ENCODE measurements at places on chromosomes 1 and 21.
A peak's percentile ranks its signal among the peaks of the same experiment; 100 is the strongest.

- no peak overlapping the region for H3K27ac ChIP-seq
- no peak for DNase-seq
- H3K4me3 ChIP-seq = no peak overlapping the region
- no peaks in the 10 kb centered on the region for H3K36me3 ChIP-seq
- H3K4me1 ChIP-seq = peaks cover 1% of the 10 kb centered on the region
- H3K27me3 ChIP-seq = no peaks in the 10 kb centered on the region
These were observed 10.8 kb downstream of the GRHL3 start for GRCh38 chr1:24329797-24330543.

DNA sequence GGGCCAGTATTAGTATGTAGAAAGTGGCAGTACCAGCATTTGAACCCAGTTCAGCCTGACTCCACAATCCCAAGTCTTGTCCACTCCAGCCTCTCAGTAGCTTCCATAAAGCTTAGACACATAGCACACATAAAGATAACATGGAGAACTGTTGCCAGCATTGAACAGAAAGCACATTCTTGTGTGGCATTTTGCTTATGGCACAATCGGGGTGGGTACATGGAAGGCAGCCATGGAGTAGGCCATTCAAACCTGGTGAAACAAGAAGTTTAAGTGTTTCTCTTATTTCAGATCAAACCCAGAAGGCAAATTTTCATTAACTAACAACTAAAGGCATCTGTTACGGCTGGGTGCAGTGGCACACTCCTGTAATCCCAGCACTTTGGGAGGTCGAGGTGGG is 102.7 kb downstream of the HIVEP3 start:
- no peaks in the 10 kb centered on the region for H3K27me3 ChIP-seq
- H3K4me1 ChIP-seq = no peaks in the 10 kb centered on the region
- no peak overlapping the region for H3K4me3 ChIP-seq
- H3K36me3 ChIP-seq = no peaks in the 10 kb centered on the region

DNA sequence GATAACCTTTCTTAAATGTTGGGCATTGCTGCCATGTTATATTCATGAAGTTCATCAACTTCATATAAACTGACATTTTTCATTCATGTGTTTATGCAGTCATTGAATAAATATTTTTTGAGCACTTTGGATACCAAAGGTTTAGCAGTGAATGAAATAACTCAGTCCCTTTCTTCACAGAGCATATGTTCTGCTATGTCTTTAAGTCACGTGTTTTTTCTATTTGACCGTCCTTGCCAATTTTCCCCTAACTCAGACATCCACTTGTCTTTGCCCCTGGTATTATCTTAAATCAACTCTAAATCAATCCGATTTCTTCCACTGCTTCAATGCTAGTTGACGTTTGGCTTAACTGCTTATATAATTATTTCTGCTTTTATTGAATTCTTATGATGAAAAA is 16.6 kb downstream of the ADARB1 start:
- no peak overlapping the region for H3K27ac ChIP-seq
- no peaks in the 10 kb centered on the region for H3K27me3 ChIP-seq
- no peak for DNase-seq
- H3K4me3 ChIP-seq = no peak overlapping the region

DNA sequence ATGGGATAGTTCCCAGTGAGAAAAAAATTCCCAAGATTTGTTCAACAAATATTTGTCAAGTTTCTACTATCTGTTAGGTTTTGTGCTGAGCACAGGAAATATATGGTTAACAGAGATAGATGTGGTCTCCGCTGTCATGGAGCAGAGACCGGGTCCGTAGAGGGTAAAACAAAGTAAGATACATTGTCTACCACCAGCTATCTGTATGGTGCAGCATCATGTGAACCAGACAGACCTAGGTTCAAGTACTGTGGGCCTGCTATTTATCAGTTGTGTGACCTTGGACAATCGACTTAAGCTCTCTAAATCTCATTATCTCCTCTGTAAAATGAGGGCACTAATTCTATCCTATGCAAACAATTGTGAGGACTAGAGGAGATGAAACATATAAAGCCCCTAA is 109.8 kb downstream of the DUSP10 start:
- peaks cover 7% of the 10 kb centered on the region for H3K4me1 ChIP-seq
- no peak overlapping the region for H3K4me3 ChIP-seq
- no peak overlapping the region for H3K27ac ChIP-seq
- peak; percentile 37 for DNase-seq

- H3K27ac ChIP-seq = no peak overlapping the region
- no peaks in the 10 kb centered on the region for H3K27me3 ChIP-seq
- no peak for DNase-seq
- H3K4me3 ChIP-seq = no peak overlapping the region
These were observed 15.1 kb downstream of the POU3F1 start for GRCh38 chr1:38031513-38031866.

- DNase-seq = peak; percentile 87
- H3K36me3 ChIP-seq = no peaks in the 10 kb centered on the region
- H3K4me1 ChIP-seq = peaks cover 7% of the 10 kb centered on the region
- no peak within 1 kb of the TSS for H3K27ac ChIP-seq
- no peak within 1 kb of the TSS for H3K4me3 ChIP-seq
These were observed at the start of gene C1orf210 for GRCh38 chr1:43285269-43285990. TSS of gene C1orf210 (minus strand) at chr1:43285581. CDS start at chr1:43283270, 2,311 bp downstream.

DNA sequence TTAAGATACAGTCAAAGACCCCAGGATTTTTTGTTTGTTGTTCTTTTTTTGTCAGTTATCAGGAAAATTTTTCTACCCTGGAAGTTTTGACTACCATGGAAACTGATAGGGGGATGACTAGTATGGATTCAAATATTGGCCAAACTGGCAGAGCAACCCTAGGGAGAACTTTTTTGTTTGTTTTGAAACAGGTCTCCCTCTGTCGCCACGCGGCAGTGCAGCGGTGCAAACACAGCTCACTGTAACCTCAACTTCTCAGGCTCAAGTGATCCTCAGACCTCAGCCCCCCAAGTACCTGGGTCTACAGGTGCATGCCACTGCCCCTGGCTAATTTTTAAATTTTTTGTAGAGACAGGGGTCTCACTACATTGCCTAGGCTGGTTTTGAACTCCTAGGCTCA is 46.6 kb downstream of the TOR3A start:
- no peak overlapping the region for H3K27ac ChIP-seq
- no peak overlapping the region for H3K4me3 ChIP-seq
- no peaks in the 10 kb centered on the region for H3K27me3 ChIP-seq
- DNase-seq = no peak

GRCh38 chr1:34885405-34886247 is 26.1 kb upstream of the SMIM12 start:
- no peak overlapping the region for H3K27ac ChIP-seq
- H3K4me1 ChIP-seq = no peaks in the 10 kb centered on the region
- no peaks in the 10 kb centered on the region for H3K36me3 ChIP-seq
- DNase-seq = peak; percentile 65
- H3K27me3 ChIP-seq = no peaks in the 10 kb centered on the region
- H3K4me3 ChIP-seq = no peak overlapping the region

- H3K27ac ChIP-seq = no peak overlapping the region
- no peak for DNase-seq
- H3K4me1 ChIP-seq = no peaks in the 10 kb centered on the region
- no peaks in the 10 kb centered on the region for H3K27me3 ChIP-seq
- H3K36me3 ChIP-seq = peaks cover 20% of the 10 kb centered on the region
- H3K4me3 ChIP-seq = no peak overlapping the region
These were observed 16.3 kb downstream of the URB2 start for GRCh38 chr1:229642376-229642775.

GRCh38 chr1:61265665-61266064 is 183.3 kb downstream of the NFIA start:
- H3K27me3 ChIP-seq = no peaks in the 10 kb centered on the region

DNA sequence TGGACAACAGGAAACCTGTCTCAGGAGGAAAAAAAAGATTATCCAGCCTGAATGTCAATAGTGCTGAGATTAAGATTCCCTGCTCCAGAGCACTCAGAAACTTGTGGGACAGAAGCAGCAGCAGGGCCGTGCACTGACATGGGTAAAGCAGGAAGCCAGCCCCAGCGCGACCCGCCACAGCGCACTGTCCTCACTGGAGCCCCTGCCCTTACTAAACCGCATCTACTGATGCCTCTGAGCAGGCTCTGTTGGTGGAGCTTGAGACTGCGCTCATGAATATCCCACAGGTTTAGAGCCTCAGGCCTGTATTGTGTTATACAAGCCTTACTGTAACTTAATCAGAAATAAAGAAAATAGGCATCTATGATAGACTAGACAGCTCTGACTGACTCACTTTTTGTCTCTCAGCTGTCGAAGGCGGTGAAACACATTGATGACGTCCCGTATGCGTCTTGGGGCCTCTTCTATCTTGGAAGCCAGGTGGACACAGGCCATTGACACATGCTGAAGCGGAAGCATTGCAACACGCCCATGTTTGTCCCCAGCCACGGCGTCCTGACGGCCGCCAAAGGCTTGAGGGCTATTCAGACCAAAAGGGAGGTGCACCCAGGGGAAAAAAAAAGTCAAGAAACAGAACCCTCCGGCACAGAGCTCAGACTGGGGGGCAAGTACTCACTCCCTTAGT is 1.2 kb downstream of the CCNL2 start:
- no peaks in the 10 kb centered on the region for H3K27me3 ChIP-seq
- no peak overlapping the region for H3K27ac ChIP-seq
- peak overlapping the region; percentile 98 for H3K4me3 ChIP-seq
- DNase-seq = no peak
- no peaks in the 10 kb centered on the region for H3K4me1 ChIP-seq

GRCh38 chr1:68600049-68600661 is 103.3 kb upstream of the DEPDC1 start:
- H3K4me1 ChIP-seq = no peaks in the 10 kb centered on the region
- H3K36me3 ChIP-seq = no peaks in the 10 kb centered on the region
- no peak overlapping the region for H3K27ac ChIP-seq
- no peaks in the 10 kb centered on the region for H3K27me3 ChIP-seq

DNA sequence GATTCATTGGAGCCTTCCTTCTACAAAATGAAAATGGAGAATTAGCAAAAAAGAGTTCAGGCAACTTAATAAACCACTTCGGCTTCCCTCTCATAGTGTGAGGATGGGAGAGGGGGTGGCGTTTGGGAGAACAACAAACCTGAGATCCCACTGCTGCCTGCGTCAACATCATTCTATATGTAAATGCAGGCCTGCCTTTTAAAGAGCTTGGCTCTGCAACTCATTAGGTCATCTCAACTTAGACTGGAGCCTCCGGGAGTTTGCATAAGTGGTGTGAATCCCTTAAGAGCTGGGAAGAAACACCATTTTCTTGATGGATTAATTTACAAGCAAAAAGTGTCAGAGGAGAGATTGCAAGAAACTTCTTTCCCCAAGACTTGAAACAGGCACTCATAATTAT is 127.6 kb upstream of the DAB1 start:
- no peaks in the 10 kb centered on the region for H3K36me3 ChIP-seq
- H3K27ac ChIP-seq = no peak overlapping the region
- DNase-seq = peak; percentile 93
- H3K4me1 ChIP-seq = peaks cover 21% of the 10 kb centered on the region

DNA sequence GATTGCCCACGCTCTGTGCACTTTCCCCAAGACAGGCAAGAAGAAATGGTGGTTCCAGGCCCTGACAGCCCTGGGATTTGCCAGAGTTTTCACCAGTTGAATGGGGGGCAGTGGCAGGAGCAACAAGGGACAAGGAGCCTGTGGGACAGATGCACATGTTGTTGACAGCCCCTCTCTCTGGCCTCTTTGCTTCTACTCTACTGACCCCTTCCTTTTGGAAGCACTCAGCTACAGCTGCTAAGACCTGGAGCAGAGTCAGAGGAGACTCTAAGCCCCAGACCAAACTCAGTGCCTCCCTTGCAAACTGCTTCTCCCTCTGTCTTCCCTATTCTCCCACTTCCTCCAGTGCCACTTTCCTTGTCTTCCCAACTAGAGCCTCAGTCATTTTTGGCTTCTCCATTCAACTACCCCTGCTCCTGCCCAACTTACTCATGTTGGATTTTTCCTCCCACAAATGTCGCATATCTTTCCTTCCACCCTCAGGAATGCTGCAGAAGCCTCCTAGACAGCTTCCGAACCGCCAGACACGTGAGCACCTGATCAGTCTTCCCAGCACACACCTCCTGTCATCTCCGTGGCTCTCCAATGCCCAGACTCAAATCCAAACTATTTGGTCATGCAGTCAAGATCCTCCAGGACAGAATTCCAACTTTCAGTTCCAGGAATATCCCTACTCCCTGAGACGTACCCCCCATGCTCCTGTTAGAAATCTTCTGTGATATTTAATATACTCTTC is 9.1 kb downstream of the INKA2 start:
- H3K4me1 ChIP-seq = peaks cover under 1% of the 10 kb centered on the region
- H3K36me3 ChIP-seq = no peaks in the 10 kb centered on the region
- H3K4me3 ChIP-seq = no peak overlapping the region
- DNase-seq = no peak

DNA sequence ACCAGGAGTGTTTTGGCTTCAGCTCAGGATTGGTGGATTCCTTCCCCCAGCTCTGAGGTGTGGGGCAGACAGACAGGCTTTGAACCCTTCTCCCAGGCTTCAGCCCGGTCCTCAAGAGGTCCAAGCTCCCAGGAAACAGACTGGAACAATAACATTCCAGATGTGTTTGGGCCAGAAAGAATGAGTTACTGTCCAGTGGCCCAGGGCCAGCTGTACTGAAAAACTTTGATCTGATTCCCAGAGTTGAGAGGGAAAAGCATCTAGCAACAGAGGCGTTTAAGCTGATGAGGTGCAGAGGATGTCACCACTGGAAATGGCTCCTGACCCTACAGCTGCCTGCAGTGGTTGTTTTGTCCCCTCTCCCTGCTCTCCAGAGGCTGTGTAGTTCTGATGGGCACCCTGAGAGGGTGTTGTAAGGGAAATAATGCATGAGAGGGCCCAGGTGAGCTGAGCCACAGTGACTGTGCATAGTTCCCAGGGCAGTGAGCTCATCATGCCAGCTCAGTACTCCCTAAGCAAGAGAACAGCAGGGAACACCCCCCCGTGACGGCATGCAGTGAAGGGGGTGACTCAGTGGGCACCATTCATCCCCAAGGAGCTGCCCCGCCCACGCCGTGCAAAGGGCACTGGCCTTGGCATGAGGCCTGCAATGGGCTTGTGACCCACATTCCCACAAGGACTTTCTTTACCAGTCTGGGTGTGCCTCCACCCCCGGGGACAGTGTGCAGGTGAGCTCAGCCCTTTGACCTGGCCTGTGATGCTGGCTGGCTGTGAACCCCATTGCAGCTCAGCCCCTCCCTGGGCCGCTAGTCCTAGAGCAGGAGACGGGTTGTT is 13.8 kb upstream of the SFN start:
- H3K36me3 ChIP-seq = peaks cover 18% of the 10 kb centered on the region
- DNase-seq = no peak
- no peak overlapping the region for H3K4me3 ChIP-seq
- no peaks in the 10 kb centered on the region for H3K4me1 ChIP-seq
- H3K27me3 ChIP-seq = no peaks in the 10 kb centered on the region
- H3K27ac ChIP-seq = no peak overlapping the region

GRCh38 chr1:167171286-167171929 is 49.3 kb upstream of the POU2F1 start:
- peaks cover 13% of the 10 kb centered on the region for H3K4me1 ChIP-seq
- H3K4me3 ChIP-seq = no peak overlapping the region
- no peaks in the 10 kb centered on the region for H3K27me3 ChIP-seq
- DNase-seq = peak; percentile 46
- H3K36me3 ChIP-seq = no peaks in the 10 kb centered on the region

DNA sequence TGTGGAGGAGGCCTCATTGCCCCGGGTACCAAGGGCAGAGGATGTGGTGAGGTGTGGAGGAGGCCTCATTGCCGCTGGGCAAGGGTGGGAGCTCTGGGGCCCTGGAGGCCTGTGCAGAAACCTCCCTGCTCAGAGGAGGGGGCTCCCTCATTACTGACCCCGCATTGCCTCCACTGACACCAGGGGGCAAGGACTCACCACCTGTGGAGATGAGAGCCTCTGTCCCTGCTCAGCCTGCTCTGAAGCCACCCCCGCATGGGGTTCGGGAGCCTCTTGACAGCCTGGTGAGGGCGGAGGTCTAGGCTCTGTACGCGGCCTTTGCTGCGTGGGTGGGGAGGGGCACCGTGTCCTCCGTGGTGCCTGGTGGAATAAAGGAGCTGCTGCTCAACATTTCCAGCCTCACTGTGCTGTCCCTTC is 95.0 kb upstream of the COL6A1 start:
- no peak overlapping the region for H3K27ac ChIP-seq
- H3K4me3 ChIP-seq = no peak overlapping the region
- no peaks in the 10 kb centered on the region for H3K4me1 ChIP-seq
- H3K27me3 ChIP-seq = no peaks in the 10 kb centered on the region
- no peak for DNase-seq

Measured in mesendoderm (in vitro differentiated cells).